Glutamatergic neuron (in vitro differentiated cells): ENCODE measurements at places on chromosomes 3 and 15.

GRCh38 chr3:141686466-141687291 lies 51.4 kb upstream of the RNF7 start:
- DNase-seq = no peak

GRCh38 chr3:193852901-193853300 lies 259.9 kb downstream of the OPA1 start:
- no peak for DNase-seq

DNA sequence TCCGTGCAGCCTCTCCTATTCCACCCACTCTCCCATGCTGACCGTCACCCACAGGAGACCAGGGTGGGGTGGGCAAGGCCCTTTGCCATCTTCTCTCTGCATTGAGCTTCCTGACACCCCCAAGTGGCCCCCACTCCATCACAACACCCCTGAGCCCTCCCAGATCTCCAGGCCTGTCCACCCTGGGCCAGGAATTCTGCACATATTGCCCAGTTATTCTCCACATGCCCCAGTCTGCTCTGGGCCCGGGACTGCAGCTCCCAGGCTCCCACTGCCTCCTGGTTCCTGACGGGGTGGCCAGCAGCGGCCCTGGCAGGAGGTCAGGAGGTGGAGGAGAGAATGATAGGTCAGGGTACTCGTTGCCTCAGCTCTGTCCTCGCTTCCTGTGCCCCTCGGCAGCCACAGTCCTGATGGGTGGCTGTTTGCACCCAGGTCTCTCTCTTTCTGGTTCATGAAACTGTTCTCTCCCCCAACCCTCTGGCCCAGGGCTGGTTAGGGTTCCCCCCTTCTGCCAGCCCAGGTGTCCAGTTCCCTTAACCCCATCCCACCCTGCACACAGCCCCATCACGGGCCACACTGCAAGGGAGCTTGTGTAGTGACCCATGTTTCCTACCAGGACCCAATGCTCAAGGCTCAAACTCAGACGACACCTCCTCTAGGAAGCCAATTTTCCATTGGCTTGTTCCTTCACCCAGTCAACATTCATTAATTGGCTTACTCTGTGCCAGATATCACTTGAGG lies 47.3 kb downstream of the IQSEC1 start:
- no peak for DNase-seq

GRCh38 chr15:91909111-91909510 lies 55.6 kb downstream of the SLCO3A1 start:
- no peak for DNase-seq

DNA sequence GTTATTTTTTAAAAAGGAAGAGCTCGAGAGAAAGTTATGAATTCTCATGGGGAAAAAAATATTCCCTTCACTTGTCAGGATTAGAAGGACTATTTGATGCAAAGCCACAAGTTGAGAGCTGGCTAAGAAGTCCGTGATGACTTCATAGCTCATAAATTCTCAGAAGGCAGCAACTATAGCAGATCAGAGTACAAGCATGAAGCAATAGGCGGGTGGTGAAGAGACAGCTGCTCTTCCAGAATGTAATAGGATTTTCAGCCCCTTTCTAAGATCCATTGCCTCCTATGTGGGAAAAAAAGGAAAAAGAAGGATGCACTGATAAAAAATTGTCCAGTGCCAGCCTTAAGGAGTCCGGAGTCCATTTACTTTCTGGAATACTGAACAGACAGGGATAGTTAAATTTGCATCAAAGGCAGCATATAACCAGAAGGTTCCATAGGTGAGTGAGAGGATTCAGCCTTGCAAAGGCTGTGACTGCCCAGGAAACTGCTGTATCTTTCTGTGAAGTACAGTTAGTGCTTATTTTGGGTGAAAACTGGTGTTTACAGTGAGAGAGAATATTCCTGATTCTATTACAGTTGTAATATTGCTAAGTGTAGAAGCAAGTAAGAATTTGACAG lies 929.5 kb upstream of the ALCAM start:
- DNase-seq = no peak
